ENCODE measurements at places on chromosomes 4 and X.
A peak's percentile ranks its signal among the peaks of the same experiment; 100 is the strongest.

- no peak for DNase-seq
These were observed 14.4 kb downstream of the ANXA3 start for GRCh38 chr4:78565971-78566372.

GRCh38 chrX:19628011-19628575 is 112.8 kb upstream of the MAP3K15 start:
- no peak for DNase-seq

DNA sequence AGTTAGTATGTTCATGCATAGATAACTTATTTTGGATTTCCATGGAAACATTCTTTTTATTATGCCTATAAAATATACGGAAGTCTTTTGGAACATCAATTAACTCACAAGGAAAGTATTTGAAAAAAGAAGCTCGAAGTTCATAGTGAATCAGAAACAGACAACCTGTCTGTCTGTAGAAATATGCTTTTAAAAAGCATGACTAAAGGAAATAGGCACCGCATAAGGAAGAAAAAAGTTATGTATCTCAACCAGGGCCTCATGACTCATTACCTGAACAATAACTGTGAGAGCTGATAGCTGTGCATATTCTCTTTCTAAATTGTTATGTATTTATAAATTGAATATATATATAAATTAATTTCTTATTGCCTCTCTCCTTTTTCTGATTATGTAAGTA is 324.1 kb downstream of the TLL1 start:
- no peak for DNase-seq

- DNase-seq: peak; percentile 15
These were observed 235.2 kb upstream of the HDX start for GRCh38 chrX:84737471-84737871.

GRCh38 chrX:115535844-115536243 is 25.1 kb upstream of the PLS3 start:
- no peak for DNase-seq

- no peak for DNase-seq
These were observed 82.8 kb downstream of the CPZ start for GRCh38 chr4:8675383-8675782.

DNA sequence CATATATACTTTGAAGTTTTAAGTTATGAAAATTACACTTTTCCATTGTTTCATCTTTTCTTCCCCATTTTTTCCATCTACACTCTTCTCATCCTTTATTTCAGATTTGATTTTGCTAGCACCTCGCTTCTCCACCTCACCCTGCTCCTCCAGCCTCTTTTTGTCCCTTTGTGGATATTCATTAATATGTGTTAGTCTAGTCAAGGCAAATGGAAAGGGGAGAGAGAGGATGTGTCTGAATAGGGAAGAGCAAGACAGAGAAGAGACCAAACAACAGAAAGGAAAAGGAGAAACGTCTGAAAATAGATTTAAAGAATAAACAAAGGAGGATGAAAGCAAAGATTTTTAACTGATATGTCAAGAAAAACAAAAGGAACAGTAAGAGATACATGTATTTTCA is 24.1 kb downstream of the GPM6A start:
- no peak for DNase-seq

- no peak for DNase-seq
These were observed 18.9 kb downstream of the CFAP99 start for GRCh38 chr4:2437475-2438215.

GRCh38 chrX:129593137-129593536 is 53.1 kb downstream of the OCRL start:
- DNase-seq: no peak

GRCh38 chr4:79141530-79141929 is 184.3 kb downstream of the NAA11 start:
- DNase-seq: no peak

GRCh38 chr4:100841911-100842310 is 324.1 kb upstream of the EMCN start:
- DNase-seq: no peak
